ENCODE measurements at places on chromosomes 11 and 22.

GRCh38 chr22:38981992-38982927 lies at the start of gene APOBEC3B:
Gene APOBEC3B, plus strand, starts transcription at chr22:38982347. Its CDS starts 107 bp downstream, at chr22:38982454.
- peak; percentile 85 for DNase-seq

DNA sequence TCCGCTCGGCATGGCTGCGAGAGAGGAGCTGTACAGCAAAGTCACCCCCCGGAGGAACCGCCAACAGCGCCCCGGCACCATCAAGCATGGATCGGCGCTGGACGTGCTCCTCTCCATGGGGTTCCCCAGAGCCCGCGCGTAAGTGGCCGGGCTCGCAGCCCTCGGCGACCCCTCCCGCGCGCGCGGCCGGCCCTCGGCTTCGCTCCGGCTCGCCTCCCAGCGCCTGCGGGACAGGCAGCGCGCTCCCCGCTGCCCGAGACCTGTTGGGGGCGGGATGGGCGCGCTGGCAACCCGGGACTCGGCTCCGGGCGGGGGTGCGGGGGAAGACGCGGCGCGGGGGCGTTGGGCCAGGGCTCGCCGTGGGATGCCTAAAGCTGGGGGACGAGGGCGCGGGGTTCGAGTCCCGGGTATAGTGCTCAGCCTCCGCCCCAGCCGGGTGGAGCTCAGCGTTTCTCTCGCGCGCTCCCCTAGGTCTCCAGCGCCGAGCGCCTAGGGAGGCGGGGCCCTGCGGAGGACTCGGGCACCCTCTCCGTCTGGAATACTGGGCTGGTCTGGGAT lies 630 bp downstream of the UBASH3B start:
- peak; percentile 34 for DNase-seq

- DNase-seq = no peak
Observed at GRCh38 chr22:17954200-17954859, 70.0 kb downstream of the MICAL3 start.

DNA sequence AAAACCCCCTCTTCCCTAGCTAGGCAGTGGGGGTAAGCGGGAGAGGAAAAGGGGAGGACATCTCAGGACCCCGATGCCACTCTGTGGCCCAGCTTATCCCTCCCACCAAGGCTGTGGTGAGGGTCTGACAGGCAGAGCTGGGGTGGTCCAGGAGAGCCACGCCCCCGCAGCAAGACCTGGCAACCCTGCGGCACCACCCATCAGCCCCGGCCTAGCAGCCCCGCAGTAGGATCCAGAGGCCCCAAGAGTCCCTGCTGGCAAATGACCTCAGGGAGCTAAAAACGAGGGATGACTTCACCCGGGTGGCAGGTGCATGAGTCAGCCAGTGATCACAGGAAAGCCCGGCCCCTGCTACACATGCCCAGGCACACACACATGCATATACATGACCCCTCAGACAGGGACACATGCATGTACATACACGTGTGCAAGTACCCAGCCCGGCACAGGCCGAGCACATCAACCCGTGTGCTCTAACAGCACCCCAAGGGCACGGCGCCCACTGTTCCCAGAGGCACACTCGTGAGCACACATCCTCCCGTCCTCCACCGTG lies 32.3 kb downstream of the ARVCF start:
- DNase-seq = no peak

DNA sequence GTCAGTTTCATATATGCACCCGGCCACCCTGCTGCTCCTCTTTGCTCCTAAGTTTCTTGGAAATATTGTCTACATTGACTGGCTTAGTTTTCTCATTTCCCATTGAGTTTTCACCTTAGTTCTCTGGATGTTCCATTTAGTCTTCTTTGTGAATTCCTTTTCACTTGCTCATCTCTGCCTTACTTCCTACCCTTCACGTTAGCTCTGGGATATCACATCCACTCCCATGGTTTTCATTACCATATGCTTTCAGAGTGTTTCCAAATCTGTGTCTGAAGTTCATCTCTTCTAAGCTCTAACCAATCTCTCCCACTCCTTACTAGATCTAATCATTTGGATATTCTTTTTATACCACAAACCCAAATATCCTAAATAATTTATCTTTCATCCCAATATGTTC lies 226.4 kb downstream of the FAM76B start:
- no peak for DNase-seq

DNA sequence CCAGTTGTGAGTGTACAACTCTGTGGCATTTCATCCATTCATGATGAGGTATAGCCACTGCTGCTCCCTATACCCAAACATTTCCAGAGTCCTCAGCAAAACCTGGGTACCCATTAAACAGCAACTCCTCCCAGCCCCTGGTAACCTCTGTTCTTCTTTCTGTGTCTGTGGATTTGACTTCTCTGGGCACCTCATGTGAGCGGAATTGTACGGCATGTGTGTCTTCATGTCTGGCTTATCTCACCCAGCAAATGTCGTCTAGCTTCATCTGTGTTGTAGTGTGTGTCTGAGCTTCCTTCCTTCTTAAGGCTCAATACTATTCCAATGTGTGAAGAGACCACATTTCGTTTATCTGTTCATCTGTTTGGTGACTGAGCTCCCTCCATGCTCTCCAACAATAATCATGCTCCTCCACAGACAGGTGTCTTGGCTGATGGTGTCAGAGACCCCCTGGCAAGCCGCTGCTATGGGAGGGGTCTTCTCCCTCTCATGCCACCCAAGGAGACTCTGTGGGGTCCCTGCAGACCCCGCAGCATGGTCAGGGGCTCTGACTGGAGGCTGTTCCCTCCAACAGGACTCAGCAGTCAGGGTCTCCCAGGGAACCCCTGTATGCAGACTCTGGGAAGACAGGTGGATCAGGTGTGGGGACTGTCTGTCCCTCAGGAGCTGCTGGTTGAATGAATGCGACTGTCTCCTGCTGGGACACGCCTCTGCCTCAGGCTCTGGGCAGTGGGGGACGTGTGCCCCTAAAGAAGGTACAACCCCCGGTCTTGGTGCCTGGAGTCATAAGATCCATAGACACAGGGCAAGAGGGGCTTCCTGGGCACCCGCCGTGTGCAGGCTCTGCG lies 52.7 kb downstream of the SMIM38 start:
- no peak for DNase-seq

GRCh38 chr11:76910620-76911414 lies 50.1 kb downstream of the ACER3 start:
- no peak for DNase-seq

GRCh38 chr11:60873533-60873932 lies 6.2 kb downstream of the ZP1 start:
- no peak for DNase-seq

- DNase-seq = no peak
Observed at GRCh38 chr11:69274531-69275016, 19.4 kb upstream of the MYEOV start.

DNA sequence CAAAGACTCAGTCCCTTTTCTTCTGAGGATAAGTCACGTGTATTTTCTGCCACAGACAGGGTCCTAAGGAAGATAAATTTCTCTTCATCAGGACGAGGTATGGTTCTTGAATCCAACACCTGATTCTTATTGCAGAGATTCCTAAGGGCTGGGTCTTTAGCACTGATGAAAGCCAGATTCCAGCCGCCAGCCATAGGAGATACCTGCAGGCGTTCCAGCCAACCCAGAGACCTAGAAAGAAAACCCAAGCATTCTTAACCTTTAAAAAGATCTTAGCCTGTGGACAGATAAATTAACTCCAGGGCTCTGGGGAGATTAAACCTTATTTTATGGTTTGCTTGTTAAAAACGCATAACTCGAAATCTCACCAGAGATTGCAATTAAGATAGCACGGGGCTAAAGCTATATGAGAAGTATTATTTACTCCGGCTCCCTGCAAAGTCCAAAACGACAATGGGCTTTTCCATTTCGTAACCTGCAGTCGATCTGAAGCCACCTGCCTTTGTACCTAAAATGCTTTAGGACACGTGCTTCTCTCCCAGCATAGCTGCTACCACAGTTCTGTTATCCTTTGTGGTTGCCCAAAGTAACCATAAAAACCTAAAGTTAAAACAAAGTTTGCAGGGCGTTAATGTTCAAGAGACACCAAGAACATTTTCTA lies 104.5 kb downstream of the NXPE2 start:
- DNase-seq = no peak

GRCh38 chr11:27234043-27234668 lies 128.9 kb downstream of the CCDC34 start:
- DNase-seq = peak; percentile 5

DNA sequence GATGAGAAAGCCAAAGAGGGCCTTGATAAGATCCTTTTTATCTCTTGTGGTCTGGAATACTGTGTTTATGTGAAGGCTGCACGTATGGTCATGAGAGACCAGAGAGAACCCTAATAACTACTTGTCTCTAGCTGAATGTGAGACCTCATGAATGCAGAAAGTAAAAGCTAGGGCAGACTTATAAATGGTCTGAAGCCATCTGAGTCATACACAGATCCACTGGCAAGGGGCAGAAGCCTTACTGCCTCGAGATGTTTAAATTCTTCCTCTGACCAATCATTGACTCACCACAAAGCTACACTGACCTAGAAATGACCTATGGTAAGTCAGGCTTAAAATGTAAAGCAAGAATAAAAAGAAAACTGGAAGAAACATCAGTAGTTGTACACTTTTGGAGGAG lies 22.7 kb upstream of the OR4B1 start:
- DNase-seq = no peak

GRCh38 chr11:76642341-76642740 lies 28.2 kb downstream of the LRRC32 start:
- peak; percentile 39 for DNase-seq

DNA sequence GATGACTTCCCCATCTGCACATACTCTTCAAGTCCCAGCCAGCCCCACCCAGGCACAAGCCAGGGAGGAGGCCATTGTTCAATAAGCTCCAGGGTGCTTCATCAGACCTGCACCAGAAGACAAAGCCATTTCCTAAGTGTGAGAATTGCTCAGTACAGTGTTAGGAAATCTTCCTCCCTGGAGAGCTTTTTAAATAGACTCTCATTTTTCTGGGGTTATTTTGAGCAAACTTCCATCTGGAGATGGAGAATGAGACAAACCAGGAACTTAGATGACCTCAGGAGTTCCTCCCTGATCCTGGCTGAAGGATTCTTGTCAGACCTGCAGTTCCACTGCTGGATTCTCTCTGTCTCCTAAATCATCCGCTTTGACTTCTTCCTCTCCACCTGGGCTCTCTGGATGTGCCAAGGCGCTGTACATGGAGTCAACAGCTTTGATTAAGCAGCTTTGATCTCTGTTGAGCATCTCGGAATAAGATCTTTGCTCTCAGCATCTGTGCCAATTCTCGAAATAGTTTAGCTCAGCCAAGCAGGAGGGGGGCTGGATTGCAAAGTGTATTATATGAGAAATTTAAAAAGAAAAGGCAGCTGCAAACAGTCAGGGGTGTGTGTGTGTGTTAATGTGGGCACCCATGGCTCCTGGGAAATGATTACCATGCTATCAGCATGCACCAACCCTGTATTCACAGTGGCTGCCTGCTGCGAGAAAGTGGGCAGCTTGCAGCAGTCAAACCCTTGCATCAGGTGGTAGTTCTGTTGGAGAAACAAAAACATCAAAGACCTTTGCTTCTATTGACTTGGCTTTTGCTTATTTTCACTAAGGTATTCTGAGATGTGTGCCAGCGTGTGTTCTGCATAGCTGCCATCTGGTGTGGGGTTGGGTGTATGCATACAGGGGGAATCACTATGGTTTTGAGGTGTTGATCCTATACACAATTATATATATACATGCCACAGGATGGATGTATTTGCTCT lies 70.2 kb upstream of the NAV2 start:
- no peak for DNase-seq

GRCh38 chr11:26204101-26204500 lies 127.8 kb upstream of the ANO3 start:
- DNase-seq = no peak

GRCh38 chr11:59267196-59267595 lies 54.5 kb upstream of the MPEG1 start:
- no peak for DNase-seq

DNA sequence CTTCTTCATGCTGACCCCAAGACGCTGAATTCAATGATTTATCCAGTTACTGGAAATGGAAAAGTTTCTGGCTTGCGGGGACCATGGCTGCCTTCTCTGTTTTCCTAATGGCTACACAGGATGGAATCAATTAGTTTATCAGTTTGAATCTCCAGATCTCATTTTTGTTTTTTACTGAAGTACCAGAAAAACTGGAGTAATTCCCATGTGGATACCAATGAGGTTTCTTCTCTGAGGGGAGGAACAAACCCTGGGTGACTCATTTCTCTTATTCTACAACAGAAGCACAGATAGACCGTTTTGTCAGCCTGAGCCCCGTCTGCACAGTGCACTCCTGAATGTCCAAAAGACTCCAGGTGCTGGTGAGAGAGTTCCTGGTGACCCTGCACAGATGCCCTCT lies 3.4 kb downstream of the ZNF195 start:
- DNase-seq = no peak

DNA sequence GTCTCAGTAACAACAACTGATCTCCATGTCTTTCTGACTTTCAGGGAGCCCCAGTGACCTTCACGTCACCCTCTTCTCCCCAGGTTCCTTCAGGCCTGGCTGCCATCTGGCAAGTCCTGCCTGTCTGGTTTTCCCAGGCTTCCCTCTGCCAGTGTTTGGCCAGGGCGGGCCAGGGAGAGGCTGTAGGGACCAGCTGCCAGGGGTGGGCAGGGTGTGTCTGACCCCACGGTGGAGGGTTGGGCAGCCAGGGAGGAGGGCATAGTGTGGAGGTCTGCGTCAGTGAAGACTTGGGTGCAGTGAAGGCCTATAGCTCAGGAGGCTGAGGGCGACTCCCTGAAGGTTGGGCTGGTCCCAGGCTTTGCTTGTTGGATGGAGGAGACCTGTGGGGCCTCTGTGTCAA lies 11.9 kb upstream of the MRGPRX2 start:
- DNase-seq = no peak

DNA sequence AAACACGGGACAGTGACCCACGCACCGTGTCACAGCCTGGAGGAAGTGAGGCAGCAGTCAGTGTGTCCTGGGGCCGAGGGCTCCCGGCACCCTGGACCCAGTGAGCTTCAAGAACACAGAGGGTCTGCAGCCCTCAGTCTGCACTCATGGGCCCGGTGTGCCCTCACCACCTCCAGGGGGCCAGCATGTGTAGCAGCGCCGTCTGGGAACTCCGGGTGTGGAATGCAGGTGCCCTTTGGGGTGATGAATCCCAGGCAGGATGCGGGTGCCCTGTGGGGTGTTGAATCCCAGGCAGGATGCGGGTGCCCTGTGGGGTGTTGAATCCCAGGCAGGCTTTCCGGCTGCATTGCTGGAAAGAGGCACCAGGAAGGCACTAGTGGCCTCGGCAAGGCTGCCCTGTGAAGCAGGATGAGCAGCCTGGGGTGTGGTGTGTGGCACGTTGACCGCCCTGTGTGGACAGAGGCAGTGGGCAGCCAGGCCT lies 1399.9 kb downstream of the BRD1 start:
- DNase-seq = no peak

- DNase-seq = no peak
Observed at GRCh38 chr11:77517226-77517625, 43.3 kb upstream of the PAK1 start.

DNA sequence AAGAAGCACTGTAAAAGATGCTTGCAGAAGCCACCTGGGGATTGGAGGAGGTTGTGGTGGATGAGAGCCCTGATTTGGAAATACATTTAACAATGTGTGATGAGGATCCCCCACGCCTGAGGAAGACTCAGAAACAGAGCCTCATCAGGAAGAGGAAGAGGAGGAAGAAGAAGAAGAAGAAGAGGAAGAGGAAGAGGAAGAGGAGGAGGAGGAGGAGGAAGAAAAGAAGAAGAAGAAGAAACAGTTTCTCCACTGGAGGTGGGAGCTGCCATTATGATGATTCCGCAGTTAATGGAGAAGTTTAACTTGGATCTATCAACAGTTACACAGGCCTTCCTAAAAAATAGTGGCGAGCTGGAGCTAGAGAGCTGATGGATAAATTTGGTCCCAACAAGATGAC lies 50.1 kb downstream of the CECR2 start:
- no peak for DNase-seq

- DNase-seq = no peak
Observed at GRCh38 chr22:38782402-38783094, 11.4 kb downstream of the DNAL4 start.

All from CD4-positive, alpha-beta T cell treated with Interferon gamma for 1 hour (primary cell).